ENCODE measurements at places on chromosomes 2 and 18.
A peak's percentile ranks its signal among the peaks of the same experiment; 100 is the strongest.

DNA sequence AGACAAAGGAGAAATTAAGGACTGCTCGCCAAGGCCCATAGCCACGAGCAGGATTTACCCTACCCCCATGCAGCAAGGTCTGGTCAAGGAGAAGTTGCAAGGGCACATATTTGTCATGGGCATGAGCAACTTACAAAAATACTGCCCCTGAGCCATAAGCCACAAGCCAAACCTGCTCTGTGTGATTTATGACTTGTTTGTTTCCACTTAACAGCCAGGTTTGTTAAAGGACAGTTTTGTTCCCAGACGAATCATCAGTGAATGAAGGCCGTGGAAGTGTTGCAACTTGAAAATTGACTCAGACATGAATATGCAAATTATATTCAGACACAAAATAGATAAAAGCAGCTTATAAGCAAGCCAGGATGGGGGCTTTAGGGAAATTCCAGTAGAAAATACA is 31.3 kb upstream of the EVA1A start:
- no peak for DNase-seq

DNA sequence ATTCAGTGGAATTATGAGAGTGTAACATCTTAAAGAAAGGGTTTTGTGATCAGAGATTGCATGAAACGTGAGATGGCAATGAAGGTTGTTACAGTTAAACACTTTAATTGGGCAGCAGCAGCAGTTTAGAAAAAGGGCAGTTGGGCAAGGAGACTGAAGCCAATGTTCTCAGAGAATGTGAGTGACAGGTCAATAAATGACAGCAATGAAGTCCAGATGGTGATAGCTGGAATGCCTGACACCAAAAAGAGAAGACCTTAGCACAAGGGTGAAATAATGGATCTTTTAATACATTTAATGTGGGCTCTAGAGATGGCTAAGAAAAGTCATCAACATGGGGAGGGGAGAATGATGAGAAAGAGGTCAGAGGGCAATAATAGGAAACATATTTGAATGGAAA is 89.4 kb upstream of the CDH7 start:
- DNase-seq: no peak

DNA sequence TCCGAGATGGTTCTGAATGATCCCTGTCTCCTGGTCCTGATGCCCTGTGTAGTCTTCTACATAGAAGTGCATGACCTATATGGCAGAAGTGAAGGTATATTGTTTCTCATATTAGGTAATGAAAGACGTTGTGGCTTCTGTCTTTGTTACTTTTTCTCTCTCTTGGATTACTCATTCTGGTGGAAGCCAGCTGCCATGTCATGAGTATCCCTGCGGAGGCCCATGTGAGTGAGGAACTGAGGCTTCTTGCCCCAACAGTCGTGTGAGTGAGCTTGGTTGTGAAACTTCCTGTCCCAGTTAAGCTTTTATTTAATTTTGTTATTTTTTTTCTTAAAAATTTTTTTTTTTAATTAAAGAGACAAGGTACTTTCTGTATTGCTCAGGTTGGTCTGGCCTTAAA is 134.7 kb downstream of the UBR3 start:
- no peak for DNase-seq

DNA sequence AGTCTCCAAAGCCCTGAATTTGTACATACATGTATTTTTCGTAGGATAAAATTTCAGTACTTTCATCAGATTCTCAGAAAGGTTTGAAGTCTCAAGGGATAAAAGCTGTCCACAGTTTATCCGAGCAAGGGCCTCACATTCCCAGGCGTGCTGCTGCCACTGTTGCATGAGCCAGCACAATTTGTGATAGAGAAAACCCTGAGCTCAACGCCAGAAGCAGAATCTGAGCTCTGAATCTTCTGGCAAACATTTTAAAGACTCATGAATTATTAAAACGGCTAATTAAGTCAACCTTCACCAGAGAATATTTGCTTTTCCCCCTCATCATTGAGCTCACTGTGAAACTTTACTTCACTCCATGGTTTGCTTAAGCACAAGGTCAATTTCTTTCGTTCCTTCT is 38.5 kb upstream of the STPG4 start:
- no peak for DNase-seq

GRCh38 chr18:59909289-59910036 is 9.7 kb downstream of the PMAIP1 start:
- no peak for DNase-seq

- DNase-seq: no peak
Observed at GRCh38 chr2:239716536-239717318, 308.4 kb downstream of the NDUFA10 start.

DNA sequence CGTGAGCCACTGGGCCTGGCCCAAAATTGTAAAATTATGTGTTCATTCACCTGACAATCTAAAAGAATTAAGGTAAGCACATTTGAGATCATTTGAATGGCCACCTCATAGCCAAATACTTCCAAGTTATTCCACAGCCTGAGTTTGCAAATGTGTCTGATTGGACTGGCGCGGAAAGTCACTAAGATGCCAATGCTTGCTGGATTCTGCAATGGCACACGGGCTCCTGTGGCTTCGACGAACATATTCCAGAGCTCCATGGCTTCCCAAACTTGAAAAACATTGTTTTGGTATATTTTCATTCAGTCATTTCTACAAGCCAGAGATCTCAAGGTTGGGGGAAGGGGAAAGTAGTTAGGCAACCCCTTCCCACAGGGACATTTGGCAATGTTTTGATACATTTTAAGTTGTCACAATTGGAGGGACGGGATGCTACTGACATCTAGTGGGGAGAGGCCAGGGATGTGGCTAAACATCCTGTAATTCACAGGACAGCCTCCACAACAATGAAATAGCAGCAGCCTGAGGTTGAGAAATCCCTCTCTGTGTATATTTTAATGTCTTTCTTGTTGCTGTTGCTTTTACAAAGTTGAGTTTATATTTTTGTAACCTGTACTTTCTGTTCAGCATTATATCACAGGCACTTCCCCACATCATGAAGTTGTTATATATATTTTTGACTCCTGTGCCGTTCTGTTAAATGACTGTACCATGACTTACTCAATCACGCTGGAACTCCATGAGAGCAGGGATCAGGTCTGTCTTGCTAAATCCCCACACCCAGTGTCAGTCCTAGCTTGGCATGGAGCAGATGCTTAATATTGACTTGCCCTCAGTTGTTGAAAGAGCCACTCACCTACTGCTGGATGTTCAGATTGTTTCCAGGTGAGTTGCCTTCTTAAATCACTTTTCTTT is 56.9 kb downstream of the COL4A4 start:
- DNase-seq: peak; percentile 1

DNA sequence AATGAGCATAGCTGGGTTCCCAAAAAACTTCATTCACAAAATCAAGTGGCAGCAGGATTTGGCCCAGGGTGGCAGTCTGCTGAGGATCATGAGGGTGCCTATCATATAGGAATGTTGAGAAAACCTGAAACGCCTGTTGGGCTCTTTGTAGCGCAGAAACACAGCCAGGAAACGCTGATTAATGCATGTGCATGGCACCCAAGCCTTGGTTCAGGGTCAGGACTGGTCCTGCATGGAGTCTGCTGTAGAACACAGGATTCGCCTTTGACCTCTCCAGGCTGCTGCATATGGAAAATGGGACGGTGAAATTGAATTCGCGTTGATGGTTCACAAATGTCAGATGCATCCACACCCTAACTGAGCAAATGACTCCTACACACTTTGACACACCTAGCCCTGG is 227.9 kb upstream of the COPS8 start:
- DNase-seq: no peak

DNA sequence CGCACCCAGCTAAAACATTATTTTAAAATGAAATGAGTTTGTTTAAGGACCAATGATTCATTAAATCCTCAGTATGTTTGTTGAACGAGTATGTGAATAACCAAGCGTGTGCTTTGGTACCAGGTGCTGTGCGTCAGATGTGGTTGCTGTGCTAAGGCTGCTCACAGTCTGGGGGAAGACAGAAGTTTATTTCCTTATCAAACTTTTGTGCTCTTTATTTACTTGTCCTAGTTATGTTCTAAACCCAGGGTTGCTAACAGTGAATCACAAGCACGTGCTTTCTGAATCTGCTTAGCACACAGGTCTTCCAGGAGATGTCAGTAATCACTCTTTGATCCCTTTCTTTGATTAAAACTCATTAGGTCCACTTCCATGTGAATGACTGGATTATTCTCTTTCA is 37.0 kb downstream of the RAPGEF4 start:
- DNase-seq: no peak

GRCh38 chr2:118729760-118730159 is 117.7 kb downstream of the EN1 start:
- DNase-seq: no peak

DNA sequence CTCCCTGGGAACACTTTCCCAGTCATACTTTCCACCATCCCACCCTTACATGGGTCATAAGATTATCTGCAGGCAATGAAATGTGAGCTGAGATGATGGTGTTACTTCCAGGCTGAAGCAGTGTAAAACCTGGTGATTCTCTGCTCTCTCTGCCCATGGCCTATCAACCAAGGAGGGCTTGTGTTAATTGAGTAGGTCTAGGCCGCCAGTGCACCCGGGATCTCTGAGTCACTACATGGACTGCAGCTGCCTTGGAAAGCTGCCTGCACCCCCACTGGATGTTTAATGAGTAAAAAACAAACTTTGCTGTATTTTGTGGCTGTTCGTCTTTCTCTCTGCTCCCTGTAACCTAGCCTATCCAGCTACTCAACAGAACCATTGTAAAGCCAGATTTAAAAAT is 451.7 kb upstream of the SMIM21 start:
- no peak for DNase-seq

DNA sequence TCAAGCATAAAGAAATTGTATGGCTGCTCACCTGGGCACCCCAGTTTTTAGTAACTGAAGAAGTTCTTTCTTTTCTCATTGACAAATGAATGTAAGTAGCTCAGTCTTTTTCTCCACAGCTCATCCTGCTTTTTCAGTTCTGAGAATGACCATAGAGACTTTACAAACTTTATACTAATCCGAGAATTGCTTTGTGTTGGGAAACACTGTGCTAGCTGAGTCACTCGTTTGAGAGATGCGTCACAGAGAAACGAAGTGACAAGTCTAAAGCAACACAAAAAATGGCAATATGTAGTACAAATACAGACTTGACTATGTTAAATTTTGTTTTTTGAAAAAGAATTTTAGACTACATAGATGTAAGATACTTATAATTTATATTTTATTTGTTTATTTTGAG is 9.0 kb downstream of the LRRTM4 start:
- no peak for DNase-seq

DNA sequence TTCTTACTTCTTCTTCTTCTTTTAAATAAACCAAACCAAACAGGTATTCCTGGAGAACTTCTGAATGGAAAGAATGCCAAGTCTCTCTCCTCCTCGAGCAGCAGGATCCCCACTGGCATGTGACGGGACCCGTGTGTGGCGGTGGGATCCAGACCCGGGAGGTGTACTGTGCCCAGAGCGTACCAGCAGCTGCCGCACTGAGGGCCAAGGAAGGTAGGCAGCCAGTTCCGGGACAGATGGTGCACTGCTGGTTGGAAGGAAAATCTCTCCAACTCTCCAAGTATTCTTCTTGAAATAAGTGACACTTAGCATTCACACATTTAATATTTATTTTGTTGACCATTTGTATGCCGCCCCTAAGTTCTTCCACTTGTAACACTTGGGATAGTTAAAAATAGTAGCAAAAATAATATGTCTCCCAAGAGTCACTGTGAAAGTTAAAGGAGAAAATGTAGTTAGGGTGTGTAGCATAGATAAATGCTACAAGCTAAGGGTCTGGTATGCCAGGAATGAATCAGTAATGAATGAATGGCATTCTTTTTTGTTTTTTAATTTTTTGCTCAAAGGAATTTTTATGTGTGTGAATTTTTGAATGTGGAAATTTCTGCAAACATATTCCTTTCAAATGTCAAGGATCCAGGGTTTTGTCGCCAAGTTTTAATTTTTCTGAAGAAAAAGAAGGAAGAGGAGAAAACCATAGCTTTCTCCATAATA is 349.9 kb downstream of the THSD7B start:
- no peak for DNase-seq

- no peak for DNase-seq
Observed at GRCh38 chr18:74825460-74825859, 227.8 kb downstream of the ZNF407 start.

GRCh38 chr2:40450066-40450795 is 1.7 kb downstream of the SLC8A1 start:
- DNase-seq: no peak

- no peak for DNase-seq
Observed at GRCh38 chr2:206984206-206984605, 44.9 kb downstream of the CPO start.

DNA sequence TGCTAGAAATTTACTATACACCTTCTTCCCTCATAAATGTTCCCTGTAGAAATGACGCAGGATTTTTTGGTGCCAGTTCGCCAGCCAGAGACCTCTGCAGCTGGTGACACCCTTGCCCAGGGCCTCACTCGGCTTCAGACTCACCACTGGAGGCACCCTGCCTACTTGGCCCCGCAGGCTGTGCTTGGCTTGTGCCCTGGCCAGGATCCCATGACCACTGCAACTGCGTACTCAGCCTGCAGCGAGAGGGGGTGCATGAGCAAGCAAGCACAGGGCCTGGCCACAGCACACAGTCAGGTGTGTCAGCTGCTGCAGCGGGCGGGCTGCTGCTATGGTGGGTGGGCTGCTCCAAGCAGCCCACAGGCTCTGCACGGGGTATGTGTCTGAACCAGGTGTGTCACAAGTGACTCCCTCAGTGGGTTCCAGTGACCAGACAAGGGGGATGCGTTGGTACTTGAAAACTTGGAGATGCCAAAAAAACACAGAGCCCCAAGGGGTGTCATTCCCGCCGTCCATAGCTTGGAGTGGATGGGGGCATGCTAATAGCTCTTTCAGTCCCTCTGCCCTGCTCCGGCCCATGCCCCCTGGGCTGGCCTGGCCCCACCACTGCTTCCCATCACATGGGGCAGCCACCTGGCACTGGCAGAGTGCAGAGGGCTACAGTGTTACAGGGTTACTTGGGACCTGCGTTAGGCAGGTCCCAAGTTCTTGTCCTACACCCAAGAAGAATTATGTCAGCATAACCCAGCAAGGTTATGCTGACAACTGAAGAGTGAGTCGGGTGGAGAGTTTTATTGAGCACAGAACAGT is 46.6 kb upstream of the TANC1 start:
- no peak for DNase-seq

- no peak for DNase-seq
Observed at GRCh38 chr2:124320051-124320688, 295.1 kb downstream of the CNTNAP5 start.

GRCh38 chr2:109613081-109613921 is 465 bp downstream of the SEPTIN10 start:
- peak; percentile 7 for DNase-seq

DNA sequence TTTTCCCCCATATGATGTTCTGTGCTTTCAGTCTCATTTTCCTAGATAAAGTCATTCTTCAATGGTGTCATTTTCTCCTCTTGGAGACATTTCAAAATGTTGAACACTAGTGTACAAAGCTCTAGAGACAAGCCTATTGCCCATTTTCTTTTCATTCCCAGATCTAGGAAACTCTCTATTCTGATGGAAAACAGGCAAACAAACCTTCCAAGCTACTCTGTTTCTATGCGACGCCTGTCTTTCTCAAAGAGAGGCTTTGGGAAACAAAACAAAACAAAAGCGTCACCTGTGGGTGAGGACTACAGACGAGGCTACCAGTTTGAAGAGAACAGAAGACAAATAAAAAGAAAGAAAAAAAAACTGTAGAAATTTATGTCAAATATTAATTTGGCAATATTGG is 311.0 kb downstream of the CBLN2 start:
- DNase-seq: no peak

- DNase-seq: no peak
Observed at GRCh38 chr18:42183746-42184145, 228.7 kb downstream of the PIK3C3 start.
